ENCODE measurements at places on chromosomes 5 and 9.

DNA sequence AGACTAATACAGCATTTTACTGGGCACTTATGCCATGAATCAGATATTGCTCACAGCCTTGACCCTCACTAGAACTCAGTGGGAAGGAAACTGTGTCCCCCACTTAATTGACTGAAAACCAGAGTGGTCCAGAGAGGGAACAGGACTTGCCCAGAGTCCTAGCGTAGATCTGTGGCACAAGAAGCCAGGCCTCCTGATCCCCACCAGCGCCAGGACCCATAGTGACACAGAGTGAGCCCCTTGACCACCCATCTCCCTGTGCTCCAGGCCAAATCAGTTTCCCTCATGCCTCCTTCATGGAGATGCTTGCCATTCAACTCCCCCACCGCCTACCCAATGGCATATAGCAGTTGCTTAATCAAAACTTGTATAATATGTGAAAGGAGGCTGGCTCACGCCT lies 8.3 kb downstream of the KIF12 start:
- DNase-seq, result no peak

DNA sequence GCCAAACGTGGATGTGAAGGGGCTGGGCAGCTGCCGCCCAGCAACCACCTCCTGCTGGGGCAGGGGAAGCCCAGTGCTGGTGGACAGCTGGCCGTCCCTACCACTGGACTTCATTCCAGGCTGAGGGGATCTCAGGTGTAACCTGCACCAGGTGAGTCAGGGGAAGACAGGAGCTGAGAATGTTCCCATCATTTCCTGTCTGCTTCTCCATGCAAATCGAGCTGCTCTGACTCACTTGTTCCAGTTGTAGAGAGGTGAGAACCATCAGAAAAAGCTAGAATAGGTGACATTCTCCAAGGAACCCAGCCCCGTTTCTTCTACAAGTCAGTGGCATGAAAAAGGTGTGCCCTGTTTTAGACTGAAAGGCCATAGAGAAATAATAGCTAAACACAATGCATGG lies 21.8 kb upstream of the BARX1 start:
- DNase-seq, result no peak

DNA sequence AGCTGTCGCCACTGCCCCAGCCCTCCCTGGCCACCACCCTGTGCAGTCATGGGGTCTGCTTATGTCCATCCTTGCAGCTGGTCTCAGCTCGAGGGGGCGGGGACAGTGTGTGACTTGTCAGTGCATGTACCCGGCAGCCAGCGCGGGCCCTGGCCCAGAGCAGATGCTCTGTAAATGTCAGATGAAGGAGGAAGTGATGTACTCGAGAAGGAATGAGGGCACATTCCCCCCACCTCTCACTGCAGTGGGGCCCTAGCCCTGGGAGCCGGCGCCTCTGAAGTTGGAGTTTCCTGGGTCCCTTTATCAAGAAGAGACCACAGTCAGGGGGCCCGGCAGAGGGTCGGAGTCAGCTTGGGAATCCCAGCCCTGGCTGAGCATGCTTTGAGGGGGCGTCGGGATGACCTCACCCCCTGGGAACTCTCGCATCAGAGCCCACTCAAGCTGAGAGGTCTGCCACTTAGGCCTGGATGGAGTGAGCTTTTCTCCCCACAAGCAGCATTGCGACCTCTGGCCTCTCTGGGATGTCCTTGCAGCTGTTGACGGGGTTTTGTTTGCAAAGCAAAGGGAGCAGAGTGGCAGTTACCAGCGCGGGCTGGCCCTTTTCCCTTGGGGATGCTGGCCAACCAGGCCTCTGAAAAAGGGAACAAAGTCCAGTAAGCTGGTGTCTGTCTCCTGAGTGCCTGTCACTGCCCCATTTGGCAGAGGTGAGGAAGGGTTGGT lies 19.0 kb downstream of the NEURL1B start:
- peak; percentile 47 for DNase-seq

DNA sequence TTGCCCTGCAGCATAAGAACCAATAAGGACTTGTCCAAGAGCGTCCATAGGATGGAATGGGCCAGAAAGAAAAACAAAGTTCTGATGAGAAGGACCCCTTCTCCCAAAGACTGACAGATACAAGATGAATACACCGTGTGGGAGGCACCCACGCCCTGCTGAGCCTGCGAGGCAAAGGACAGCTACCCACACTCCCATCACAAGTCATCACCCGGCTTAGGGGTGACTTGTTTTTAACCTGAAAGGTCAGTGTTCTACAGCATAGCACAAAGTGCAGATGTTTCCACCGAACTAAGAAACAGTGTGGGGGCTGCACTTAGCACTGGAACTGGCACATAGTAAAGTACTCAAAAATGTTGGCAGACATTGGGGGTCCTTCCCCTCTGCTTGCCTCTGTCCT lies 13.9 kb downstream of the TNIP1 start:
- DNase-seq, result no peak

- DNase-seq, result no peak
Measured at GRCh38 chr5:65152131-65152530, 329.6 kb downstream of the ADAMTS6 start.

- no peak for DNase-seq
Measured at GRCh38 chr9:134552349-134552990, 89.1 kb upstream of the COL5A1 start.

- DNase-seq, result no peak
Measured at GRCh38 chr9:115084709-115085108, 33.2 kb downstream of the TNC start.

GRCh38 chr9:97615439-97616072 lies 17.6 kb downstream of the TSTD2 start:
- peak; percentile 45 for DNase-seq

DNA sequence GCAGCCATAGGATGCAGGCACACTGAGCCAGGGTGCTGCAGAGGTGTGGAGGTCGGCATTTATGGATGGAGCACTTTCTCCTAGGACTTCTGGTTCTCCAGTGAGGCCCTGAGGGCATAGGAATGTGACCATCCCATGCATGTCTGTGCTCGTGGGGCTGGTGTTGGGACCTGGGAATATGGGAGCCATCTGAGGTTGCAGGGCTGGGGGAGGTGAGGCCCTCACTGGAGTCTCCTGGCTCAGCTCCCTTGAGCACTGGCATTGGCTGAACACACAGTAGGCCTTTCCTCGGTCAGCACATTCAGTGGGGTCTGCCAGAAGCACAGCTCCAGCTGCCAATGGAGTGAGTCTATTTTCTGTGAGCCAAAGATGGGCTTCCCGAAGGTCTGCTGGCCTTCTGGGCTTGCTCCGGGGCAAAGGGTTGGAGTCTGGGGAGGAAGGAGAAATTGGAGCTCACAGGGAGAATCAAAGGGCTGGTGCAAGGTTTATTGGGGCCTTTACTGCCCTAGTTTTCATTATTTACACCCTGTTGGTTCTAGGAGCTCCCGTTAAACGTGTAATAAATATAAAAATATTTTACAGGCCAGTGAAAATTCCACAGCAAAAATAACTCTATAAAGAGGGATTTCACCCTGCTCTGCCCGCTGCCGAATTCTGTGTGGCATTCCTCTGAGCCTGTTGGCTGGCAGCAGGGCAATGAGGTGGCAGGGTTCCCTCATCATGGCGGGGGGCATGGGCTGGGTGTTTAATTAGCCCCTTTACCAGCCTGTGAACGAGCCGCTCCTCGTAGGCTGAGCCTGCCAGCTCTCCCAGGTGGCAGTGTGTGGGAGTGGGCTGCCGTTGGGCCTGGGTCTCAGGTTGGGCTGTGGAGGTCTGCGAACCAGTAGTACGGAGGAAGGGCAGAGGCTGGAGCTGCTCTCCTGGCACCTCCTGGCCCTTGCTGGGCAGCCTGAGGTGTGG lies 31.6 kb upstream of the PITX1 start:
- DNase-seq, result no peak

GRCh38 chr9:35533398-35533797 lies 43.5 kb downstream of the RUSC2 start:
- no peak for DNase-seq

DNA sequence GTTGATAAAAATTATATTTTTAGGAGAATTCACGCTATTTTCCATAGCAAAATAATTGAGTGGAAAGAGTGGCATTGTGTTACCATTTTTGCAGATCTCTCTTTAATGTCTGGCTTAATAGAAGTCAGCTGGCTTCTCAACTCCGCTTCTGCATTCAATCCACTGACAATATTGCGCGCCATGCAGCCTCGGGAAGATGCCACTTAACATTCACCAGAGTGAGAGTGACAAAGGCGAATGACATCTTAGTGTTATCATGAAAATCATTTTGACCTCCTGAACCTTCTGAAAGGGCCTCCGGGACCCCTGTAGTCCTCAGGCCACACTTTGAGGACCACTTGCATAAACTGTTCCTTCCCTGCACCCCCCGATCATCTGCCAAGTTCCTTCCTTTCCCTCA lies 80.1 kb upstream of the ORM1 start:
- no peak for DNase-seq

GRCh38 chr9:37336150-37336549 lies 86.3 kb upstream of the GRHPR start:
- no peak for DNase-seq

DNA sequence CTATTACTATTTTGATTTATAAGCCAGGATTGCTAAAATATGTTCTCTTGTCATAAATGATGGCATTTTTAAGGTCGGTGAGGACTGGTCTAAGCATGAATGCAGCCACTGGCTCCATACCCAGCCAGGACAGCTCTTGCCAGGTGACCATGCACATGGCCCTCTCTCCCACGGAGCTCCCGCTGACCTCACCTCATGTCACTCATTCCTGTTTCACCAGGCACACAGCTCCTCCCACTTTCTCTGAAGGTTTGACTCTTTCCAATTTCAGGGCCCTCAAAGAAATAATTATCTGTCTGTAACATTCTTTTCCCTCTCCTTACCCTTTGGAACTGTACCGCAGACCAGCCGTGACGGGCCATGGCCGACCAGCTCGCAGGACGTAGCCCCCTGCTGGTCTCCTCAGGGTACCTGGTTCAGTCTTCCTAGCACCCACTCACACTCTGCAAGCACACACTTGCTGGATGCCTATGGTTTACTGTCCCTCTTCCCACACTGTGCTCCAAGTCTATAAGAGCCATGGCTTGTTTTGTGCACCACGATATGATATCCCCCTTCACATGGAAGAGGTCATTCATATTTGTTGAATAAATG lies 72.5 kb downstream of the LIFR start:
- DNase-seq, result no peak

DNA sequence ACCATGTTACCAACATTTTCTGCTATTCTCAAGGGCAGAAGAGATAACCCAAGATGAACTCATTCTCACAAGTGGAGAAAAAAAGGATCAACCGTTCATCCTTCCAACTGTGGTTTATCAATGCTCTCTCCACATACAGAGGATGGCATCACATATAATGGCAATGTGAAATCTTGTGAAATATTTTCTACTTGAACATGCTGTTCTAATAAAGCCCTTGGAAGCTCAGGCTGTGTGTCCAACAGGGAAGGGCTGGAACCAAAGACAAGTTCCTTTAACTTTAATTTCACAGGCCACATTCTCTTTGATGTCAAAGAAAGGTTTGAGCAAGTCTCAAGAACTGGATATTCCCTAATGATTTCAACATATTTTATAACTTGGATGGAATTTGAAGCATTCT lies 230.5 kb downstream of the SPOCK1 start:
- DNase-seq, result no peak

DNA sequence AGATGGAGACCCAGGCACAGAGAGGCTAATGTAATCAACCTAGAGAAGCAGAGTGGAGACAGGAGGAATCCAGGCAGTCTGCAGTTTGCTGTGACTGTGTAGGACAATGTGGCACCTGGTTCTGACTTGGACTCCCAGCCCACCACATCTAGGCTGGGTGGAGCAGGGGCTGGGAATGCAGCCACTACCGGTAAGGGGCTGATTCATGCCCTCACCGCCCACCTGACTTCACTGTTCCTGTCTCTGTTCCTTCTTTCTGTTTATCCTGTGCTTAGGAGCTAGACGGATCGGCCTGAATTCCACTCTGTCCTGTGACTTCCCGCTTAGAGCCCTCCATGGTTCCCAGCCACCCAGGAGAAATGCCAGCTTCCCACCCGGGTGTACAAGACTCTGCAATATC lies 2.6 kb downstream of the PDLIM4 start:
- no peak for DNase-seq

DNA sequence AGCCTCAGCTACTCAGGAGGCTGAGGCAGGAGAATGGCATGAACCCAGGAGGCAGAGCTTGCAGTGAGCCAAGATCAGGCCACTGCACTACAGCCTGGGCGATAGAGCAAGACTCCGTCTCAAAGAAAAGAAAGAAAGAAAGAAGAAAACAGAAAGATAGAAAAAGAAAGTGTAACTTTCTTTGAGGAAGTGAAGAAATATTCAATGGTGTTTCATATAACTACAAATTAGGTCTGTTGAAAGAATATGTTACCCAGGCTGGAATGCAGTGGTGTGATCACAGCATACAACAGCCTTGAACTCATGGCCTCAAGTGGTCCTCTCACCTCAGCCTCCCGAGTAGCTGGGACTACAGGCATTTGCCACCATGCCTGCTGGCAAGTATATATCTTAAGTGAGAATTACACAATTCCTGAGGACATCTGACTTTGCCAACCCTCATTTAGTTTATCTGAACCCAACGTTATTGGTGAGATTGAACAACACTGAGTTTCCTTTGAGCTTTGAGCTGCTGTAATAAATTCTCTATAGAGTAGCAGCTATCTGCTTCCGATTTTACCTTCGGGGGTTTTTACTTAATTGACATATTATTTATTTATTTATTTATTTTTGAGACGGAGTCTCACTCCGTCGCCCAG lies 2.0 kb upstream of the FAF2 start:
- DNase-seq, result no peak

DNA sequence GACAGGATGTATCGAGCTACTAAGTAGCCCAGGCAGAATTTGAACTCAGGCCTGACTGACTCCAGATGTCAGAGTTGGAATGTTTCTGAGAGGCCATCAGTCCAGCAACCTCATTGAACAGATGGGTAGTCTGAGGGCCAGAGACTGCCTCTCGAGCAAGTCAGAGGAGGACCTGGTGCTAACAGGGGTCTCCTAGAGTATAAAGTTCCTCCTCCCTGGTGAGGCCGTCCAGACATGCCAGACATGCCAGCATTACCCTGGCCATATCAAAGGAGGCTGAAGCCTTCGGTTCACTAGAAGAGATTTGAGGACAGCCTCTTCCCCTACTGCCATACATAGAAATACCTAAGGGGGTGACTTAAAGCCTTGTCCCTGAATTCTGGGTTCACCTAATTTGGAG lies 81.2 kb downstream of the ZNF618 start:
- DNase-seq, result no peak

- no peak for DNase-seq
Measured at GRCh38 chr9:113480612-113481011, 17.1 kb downstream of the RGS3 start.

DNA sequence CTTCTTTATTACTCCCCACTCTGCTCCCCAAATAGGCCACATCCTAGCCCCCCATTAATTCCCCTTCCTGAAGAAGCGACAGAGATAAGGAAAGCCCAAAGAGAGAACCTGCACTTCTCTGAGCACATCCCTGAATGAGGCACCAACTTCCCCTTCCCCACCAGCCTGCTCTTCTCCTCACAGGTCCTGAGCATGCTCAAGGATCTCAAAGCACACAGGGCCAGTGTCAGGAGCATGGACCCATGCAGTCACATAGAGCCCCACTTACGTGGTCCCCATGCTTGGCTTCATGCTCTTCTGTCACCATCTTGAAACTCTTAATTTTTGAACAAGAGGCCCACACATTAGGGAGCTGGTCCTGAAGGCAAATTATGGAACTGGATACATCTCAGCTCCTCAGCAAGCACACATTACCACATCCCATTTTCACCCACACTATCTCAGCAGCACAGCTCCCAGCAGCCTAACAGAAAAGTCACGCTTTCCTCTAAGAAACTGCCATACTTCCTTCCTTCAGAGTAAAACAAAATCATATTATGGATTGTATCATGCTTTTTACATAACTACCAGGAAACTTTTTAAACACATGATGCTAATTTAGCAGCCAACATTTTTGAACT lies 99.8 kb downstream of the NFIB start:
- no peak for DNase-seq

GRCh38 chr5:120788481-120788880 lies 324.4 kb downstream of the PRR16 start:
- no peak for DNase-seq

All from NCI-H510A treated with DMSO at 0.1 percent for 48 hours (cell line).